ENCODE measurements at places on chromosomes 13 and 19. TPM values are rescaled to one million over a fixed set of nuclear protein-coding genes. Genes with fewer than 3 reads are reported as not detected.
A peak's percentile ranks its signal among the peaks of the same experiment; 100 is the strongest.

DNA sequence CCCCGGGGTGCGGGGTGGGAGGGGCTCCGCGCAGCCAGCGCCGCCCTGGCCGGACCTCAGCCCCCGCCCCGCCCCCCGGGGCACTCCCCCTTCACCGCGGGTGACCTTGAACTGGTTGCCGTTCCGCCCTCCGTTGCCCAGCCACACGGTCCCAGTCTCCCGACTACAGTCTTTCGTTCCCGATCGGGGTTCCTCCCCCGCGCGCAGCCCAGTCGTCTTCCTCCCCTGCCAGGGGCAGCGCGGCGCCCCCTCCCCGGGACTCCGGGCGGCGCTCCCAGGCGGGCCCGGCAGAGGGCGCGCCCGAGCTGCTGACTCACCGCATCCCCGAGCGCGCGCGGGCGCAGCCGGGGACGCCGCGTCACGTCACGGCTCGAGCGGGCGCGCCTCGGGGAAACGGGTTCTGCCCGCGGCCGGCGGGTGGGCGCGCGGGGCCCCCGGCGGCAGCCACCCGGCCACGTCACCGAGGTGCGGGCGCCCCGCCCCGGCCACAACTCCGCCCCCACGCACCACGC is 459 bp downstream of the MIDN start:
- DNase-seq, result peak; percentile 87

DNA sequence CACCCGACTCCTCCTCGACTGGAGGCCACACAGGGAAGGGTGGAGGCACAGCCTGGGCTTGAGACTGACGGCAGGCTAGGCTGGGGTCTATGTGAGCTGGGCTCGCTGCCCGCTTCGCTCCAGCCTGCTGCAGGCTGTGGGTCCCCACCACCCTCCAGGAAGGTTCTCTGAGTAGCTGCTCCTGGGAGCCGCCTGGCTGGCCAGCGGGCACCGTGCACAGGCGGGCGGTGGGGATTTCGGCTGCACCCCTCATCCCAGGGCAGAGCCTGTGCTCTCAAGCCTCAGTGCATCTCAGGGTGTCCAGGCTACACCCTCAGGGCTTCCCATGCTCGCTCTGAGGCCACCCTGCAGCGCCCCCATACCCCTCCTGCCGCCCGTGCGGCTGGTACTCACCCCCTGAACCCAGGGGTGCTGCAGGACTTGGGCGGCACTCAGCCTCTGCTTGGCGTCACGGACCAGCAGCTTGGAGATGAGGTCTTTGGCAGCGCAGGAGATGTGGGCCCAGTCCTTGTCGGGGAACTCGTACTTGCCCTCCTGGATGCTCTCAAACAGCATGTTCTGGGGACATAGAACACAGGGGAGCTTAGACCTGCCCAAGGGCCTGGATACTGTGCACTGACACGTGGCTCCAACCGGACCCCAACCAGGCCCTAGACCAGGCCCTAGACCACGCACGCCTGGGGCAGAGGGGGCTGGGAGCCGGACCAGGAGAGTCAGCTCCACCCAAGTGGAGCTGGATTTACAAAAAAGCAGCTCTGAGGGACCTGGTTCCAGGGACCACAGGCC is 10.2 kb downstream of the MKNK2 start:
- no peak for DNase-seq

DNA sequence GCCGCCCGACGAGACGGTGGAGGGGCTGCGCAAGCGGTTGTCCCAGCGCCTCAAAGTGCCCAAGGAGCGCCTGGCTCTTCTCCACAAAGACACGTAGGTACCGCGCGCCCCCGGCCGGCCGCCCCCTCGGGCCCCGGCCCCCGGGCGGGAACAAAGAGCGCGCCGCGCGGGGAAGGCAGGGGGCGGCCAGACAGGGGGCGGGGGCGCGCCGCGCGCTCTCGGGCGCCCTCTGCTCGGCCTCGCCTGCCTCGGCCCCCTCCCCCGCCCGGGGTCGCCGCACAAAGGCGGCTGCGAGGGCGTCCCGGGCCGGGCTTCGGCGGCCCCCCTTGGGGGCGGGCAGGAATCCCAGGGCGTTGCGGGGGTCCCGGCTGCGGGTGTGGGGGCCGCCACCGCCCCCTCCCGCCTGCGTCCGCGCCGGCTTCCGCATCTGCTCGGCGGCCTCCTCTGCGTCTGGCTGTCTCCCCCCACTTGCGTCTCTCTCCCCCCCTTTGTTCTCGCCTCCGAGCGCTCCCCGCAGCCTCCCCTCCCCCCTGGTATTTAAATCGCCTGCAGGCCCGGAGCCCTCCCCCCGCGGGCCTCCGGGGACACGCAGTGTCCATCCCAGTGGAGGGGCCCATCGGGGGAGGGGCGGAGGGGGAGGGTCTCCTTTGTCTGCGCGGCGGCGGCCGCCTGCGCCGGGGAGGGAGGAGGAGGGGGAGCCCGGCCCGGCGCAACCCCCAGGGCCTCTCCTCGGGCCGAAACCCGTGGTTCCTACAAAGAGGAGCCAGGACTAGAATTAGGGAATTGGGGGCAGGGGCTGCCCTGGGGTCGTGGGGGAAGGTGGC is 2.3 kb downstream of the MIDN start:
- no peak for DNase-seq

DNA sequence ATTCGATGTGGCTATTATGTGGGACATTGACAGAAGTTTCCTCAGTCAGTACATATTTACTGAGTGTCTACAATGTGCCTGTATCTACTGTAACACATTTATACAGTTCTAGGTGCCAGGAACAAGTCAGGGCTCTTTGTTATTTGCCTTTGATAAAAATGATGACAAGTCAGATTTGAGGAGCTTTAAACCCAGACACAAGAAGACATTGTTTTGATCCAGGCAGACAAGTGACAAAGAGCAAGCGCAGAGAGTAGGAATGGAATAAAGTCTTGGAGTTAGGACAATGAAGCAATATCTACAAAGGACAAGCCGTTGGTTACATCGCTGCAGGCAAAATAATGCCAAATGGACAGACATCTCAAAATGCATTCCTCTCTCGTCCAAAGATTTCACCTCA is 70.1 kb downstream of the ITGBL1 start:
- DNase-seq, result no peak

The SIGLEC12 gene
- 1.1 TPM for total RNA-seq

The DAND5 gene
- total RNA-seq, result under 0.01 TPM

GRCh38 chr13:36030670-36031331 is 100.4 kb downstream of the DCLK1 start:
- DNase-seq, result no peak

DNA sequence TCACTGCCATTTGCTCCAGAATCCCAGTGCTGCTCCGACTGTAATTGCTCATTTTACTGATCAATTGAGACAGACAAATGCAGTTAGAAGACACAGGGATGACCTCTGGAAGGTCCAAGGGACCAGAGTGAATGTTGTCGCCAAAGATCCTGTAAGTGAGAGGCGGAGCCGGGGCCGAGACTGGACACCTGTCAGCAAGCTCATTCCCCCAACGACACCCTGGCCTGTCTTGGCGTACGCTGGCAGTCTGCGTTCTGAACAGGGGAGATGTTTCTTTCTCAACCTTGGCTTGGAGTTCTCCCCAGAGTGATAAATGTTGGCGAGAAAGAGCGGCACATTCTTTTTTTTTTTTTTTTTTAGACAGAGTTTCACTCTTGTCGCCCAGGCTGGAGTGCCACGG is 24.2 kb downstream of the GADD45B start:
- no peak for DNase-seq

DNA sequence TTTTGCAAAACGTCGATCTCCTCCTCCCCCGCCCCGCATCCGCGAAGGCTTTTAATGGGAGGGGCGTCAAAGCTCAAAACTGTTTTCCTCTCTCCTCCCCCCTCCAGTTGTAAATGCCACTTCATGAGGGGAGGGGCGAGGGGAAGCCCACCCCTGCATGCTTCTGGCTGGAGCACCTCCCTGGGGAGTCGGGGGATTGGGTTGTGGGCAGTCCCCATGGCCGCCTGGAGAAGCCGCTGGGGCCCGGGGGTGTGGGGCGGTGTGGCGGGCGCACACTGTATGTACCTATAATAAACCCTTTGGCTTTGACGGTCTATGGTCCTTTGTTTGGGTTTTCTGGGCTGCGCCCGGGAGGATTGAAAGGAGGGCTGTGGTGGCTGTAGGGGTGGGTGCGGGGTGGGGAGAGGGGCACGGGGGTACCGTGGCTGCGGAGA is 505 bp upstream of the SHKBP1 start:
- DNase-seq, result no peak

GRCh38 chr19:28500982-28501630 is 711.8 kb downstream of the UQCRFS1 start:
- no peak for DNase-seq

- DNase-seq, result peak; percentile 46
These were observed 1.4 kb downstream of the GRIN3B start for GRCh38 chr19:1001538-1002166.

Measured in hematopoietic multipotent progenitor cell (in vitro differentiated cells).